ENCODE measurements at places on chromosomes 16 and 17. TPM values are rescaled to one million over a fixed set of nuclear protein-coding genes. Genes with fewer than 3 reads are reported as not detected.
A peak's percentile ranks its signal among the peaks of the same experiment; 100 is the strongest.

DNA sequence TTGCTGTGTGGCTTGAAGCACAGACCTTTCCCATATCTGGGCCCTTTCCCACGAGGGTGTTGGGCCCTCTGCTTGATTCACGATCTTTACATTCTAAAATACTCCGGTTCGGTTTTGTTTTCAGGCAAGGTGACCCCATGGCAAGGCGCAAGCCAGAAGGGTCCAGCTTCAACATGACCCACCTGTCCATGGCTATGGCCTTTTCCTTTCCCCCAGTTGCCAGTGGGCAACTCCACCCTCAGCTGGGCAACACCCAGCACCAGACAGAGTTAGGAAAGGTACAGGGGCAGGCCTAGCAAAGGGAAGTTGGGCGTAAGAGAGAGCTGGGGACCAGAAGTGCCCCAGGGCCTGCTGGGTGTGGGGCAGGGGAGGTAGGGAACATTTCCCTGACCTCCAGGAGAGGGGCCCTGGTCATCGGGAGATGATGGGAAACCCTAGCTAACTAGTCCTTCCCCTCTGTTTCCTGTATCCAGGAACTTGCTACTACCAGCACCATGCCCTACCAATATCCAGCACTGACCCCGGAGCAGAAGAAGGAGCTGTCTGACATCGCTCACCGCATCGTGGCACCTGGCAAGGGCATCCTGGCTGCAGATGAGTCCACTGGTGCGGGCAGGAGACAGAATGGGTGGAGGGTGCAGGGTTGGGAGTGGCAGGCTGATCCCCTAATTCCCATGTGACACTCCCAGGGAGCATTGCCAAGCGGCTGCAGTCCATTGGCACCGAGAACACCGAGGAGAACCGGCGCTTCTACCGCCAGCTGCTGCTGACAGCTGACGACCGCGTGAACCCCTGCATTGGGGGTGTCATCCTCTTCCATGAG lies 1.4 kb downstream of the ALDOA start:
- no peak for DNase-seq

The CSF3 gene
- under 0.01 TPM for total RNA-seq

GRCh38 chr16:58027161-58027915 lies 1.8 kb downstream of the MMP15 start:
- peak; percentile 32 for DNase-seq

DNA sequence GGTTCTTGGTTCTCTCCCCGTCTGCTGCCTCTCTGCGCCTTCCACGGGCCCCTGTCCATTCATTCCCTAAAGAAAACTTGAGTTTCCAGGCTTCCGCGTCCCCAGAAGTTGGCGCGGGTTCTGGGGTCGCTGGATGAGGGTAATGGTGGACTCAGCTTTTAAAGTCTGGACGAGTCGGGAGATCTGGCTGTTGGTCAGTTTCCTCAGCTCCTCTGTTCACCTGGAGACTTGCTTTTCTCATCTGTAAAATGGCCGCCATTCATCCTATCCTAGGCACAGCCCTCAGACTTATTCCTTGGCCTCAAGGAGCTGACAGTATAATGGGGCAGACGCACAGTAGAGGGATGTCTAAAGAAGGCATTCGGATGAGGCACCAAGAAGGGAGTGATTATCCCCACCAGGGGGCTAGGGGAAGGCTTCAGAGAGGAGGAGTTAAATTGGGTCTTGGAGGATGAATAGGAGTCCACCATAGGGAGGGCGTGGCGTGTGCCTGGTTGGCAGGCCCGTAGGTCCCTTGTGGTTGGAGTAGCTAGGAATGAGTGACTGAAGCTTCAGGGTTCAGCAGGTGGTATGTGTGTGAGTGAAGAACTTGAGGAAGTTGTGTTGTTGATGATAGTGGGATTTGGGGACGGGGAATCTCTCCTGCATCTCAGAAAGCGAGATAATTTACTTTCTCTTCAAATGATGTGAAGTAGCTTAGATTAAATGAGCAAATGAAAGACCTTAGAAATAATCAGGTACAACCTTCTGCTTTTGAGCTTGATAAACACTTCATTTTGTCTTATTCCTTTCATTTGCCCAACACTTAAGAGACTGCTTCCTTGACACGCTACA lies 652 bp downstream of the VPS35L start:
- peak; percentile 24 for DNase-seq

- DNase-seq = no peak
Observed at GRCh38 chr17:81520021-81520901, 7.7 kb upstream of the ACTG1 start.

GRCh38 chr16:86067516-86067915 lies 168.6 kb downstream of the IRF8 start:
- no peak for DNase-seq

The IRX6 gene
- total RNA-seq = not detected

The TLK2 gene
- total RNA-seq = 40.6 TPM

DNA sequence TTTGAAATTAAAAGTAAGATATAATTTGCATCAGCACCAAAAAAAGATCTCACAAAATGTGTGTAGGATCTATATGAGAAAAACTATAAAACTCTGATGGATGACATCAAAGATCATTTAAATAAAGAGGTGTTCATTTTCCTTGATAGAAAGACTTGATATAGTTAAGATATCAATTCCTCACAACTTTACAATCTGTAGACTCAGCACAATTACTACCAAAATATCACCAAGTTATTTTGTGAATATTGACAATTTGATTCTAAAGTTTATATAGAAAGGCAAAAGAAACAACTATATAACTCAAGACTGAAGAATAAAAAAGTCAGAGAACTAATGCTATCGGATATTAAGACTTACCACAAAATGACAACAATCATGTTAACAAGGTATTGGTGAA lies 638.9 kb downstream of the HS3ST4 start:
- DNase-seq = no peak

DNA sequence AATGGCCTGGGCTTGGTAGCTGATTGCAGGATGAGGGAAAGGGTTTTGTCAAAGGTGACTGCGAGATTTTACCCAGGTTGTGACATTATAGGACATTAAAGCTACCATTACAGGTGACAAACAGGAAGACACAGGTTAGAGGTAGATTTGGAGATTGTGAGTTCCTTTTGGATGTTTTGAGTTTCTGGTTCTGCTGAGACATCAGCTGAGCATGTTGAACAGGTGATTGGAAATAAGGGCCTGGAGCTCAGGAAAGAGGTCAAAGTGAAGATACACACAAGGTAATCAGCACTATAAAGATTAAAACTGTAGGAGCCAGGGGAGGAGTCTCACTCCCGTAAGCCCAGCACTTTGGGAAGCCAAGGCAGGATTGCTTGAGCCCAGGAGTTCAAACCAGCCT lies 6.0 kb downstream of the GSDMA start:
- no peak for DNase-seq

DNA sequence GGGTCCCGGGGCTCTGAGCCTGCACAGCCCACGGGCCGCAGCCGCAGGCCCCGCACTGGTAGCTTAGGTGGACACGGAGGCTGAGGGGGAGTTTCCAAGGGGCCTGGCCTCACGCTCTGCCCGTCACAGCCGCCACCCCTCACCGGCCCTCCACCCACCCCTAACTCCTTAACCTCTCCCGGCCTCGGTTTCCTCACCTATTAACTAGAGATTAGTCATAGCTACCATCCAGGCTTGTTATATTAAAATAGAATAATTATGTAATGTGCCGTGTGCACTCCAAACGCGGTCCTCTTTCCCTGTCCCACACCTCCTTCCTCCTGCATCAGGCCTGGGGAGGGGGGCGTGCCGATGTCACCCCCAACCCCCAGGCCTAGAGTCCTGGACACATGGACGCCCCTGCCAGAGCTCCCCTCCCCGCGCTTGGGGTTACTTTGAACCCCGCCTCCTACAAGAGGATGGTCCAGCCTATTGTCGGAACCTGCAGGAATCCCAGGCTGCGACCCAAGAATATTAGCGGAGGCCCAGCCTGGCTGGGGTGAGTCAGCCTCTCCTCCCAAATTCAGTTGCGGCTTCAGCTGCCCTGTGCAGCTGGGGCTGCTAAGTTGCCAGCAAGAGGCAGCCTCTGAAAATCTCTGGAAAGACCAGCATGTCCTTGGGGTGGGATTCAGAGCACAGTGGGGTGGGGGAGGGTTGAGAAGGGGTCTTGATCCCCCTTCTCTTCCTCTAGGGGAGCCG lies 17.3 kb downstream of the SOCS3 start:
- peak; percentile 81 for DNase-seq

GRCh38 chr16:11392041-11392581 lies 46.9 kb downstream of the RMI2 start:
- no peak for DNase-seq

GRCh38 chr17:31580706-31581490 lies 189.4 kb downstream of the RAB11FIP4 start:
- DNase-seq = peak; percentile 79

The CAMKK1 gene
- 2.7 TPM for total RNA-seq

The TAT gene
- total RNA-seq = not detected

The SOCS7 gene
- 19.0 TPM for total RNA-seq

DNA sequence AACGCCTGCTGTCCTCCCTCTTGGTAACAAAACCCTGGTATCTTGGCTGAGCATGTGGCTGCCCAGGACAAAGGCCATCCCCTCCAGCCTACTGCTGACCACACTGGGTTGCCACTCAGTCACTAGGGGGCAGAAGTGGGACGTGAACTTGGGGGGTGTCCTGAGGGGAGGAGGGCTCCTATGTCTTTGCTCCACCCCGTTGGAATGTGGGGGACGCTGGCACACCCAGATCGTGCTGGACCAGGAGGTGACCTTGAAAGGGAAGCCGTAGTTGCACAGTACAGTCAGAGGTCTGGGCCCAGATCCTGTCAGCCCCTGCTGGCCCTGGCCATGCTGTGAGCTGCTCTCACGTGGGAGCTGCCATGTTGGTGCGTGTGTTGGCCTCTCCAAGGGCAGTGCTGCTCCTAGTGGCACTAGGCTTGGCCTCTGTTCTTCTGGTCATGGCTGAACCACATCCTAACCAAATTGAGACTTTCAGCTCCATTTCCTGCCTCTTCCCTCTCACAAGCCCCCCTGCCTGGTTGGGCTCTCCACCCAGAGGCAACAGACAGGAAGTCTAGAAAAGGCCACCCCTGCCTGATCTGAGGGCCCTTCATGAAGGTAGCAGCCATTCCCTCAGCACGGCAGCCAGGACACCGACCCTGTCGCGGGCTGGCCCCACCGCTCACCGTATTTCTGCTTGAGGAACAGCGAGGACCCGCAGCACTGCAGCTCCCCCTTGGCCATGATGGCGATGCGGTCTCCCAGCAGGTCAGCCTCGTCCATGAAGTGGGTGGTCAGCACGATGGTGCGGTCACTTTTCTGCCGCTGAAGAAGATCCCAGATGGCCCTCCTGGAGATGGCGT lies 29.0 kb upstream of the RNPS1 start:
- DNase-seq = peak; percentile 4

DNA sequence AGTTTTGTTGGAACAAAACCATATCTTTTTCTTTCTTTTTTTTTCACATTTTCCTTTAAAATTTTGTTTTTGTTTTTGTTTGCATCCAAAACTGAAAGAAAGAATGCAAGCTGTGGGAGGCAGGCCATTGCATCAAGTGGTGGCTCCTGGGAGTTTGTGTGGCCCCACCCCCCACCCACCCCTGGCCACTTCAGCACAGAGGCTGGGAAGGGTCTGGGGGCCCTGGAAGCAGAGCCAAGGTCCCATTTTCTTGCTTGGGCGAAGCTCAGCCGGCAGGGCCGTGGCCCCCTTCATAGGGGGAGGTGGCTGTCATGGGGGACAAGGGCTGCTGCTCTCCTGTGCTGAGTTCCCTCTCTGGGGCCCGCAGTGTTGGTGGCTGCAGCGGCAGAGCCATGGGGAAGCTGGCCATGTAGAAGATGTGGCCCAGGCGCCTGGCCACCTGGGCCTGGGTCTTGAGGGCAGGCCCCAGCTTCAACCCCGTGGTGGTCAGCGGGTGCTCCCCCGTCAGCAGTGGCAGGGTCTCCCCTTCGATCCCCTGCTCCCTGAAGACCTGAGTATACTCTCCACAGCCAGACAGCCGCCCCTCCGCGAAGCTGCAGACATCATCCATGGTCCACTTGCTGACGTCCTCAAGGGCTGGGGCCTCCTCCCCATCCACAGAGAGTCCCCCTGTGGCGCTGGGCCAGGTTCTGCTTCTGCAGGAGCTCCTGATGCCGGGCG lies 19.8 kb downstream of the PAFAH1B1 start:
- no peak for DNase-seq

The C16orf96 gene
- total RNA-seq = not detected

The G6PC1 gene
- not detected for total RNA-seq

DNA sequence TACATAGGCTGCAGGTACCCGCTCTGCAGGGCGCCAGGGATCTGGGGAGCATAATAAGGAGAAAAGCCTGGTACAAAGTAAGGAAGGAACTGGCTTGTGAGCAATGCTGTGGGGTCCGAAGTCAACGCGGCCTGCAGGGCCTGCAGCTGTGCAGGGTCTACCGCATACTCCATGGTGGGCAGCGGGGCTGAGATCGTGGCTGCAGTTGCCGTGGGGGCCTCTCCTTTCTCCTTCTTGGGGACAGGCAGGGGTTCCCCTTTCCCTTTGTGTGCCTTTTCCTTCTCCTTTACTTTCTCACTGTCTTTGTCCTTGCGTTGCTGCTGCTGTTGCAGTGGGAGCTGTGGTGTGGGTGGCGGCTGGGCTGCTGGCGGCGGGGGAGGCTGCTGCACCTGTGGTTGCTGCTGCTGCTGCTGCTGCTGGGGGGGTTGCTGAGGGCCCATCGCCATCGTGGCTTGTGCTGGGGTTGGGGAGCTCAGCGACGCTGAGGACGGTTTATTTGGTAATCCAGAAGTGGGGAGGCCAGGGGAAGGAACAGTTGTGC lies 259.6 kb downstream of the ZFHX3 start:
- no peak for DNase-seq

- DNase-seq = no peak
Observed at GRCh38 chr17:50916026-50916707, 50.0 kb upstream of the TOB1 start.

DNA sequence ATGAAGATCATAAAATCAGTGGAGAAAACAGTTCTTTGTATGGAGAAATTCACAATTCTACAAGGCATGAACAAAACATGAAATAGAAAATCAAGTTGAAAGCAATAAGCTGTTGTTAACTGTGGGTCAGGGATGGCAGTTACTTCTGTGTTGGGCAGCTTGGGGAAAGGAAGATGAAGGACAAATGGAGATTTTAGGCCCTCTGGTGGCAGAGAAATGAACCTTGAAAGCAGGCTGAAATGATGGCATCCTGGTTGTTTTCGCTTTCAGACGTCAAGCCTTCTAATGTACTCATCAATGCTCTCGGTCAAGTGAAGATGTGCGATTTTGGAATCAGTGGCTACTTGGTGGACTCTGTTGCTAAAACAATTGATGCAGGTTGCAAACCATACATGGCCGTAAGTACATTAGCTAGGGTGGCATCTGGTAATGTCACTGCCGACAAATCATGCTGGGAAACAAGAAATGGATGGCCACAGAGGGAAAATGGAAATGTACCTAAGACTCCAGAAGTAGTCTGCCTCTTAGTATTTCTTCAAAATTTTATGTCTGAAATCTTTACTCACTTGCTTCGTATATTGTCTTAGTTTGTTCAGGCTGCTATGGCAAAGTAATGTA lies 108.9 kb downstream of the MAP2K6 start:
- DNase-seq = peak; percentile 54

GRCh38 chr17:18033442-18034099 lies 5.4 kb downstream of the ATPAF2 start:
- peak; percentile 78 for DNase-seq

DNA sequence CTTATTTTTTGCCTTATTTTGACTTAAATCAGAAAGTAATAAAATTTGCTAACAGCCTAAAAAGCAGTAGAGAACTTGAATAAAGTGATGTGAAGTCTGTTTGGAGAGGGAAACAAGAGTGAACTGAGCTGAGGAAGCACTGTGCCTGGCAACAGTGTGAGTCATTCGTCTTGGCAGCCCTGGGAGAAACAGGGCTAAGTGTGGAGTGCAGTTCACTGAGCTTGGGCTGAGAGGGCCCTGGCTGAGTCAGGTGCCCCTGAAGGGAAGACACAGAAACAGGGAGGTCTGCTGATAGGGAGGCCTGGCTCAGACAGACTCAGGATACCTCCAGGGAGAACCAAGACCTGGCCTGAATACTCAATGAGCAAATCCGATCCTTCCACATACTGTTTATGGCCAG lies 132.1 kb downstream of the HS3ST4 start:
- DNase-seq = peak; percentile 10
